ENCODE measurements at places on chromosomes 11 and 22. TPM values are rescaled to one million over a fixed set of nuclear protein-coding genes. Genes with fewer than 3 reads are reported as not detected.
A peak's percentile ranks its signal among the peaks of the same experiment; 100 is the strongest.

Gene MRGPRE
- total RNA-seq: not detected

Gene OR56B4
- not detected for total RNA-seq

Gene RASL10A
- 2.2 TPM for total RNA-seq

Gene PARVG
- 16.7 TPM for total RNA-seq

Gene ART1
- total RNA-seq: not detected

Gene BAIAP2L2
- total RNA-seq: 1.6 TPM

Gene MFRP
- total RNA-seq: not detected

Gene RHOD
- 10.3 TPM for total RNA-seq

Gene CRYBB2
- total RNA-seq: not detected

Gene C22orf15
- 0.49 TPM for total RNA-seq

Gene HEPHL1
- total RNA-seq: not detected

Gene SLC37A2
- 12.7 TPM for total RNA-seq

Gene SGSM1
- 2.9 TPM for total RNA-seq

Gene RIMBP3B
- total RNA-seq: not detected

Gene TMEM86A
- 7.0 TPM for total RNA-seq

DNA sequence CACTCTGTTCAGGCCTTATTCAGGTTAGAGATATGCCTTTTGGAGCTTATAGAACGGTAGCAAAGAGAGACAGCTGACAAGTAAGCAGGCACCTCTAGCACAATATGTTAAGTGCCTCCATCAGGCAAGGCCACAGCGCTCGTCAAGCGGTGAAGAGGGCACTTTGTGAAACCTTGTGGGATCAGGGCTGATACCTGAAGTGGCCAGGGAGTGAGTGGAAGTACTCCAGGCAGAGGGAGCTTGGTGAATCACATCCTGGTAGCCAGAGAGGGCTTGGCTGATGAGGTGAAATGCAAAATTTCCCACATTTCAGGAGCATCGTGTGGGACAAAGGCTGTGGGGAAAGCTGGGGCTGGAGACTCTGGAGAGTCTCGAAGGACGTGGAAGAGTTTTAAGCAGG lies 87.4 kb downstream of the PKNOX2 start:
- DNase-seq: no peak

DNA sequence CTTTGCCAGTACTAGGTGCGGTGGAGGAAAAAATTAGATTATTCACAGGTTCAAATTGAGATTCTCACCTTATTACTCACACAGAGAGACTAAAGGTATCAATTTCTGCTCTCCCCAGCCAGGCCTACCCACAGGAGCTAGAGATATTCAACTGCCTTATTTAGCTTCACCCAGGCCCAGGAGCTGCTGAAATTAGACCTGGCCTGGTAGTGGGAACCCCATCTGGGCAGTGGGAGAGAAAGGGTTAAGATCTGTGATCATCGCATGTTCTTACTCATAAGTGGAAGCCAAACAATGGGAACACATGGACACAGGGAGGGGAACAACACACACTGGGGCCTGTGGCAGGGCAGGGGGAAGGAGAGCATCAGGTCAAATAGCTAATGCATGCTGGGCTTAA lies 20.9 kb upstream of the MICAL2 start:
- DNase-seq: no peak

GRCh38 chr11:114883472-114883871 lies 205.1 kb downstream of the NXPE2 start:
- DNase-seq: no peak

- DNase-seq: no peak
Measured at GRCh38 chr11:102807921-102808320, 10.0 kb upstream of the MMP1 start.

- peak; percentile 6 for DNase-seq
Measured at GRCh38 chr11:116598556-116598955, 174.2 kb downstream of the BUD13 start.

GRCh38 chr11:92644595-92645445 lies 324.6 kb upstream of the MTNR1B start:
- DNase-seq: no peak

DNA sequence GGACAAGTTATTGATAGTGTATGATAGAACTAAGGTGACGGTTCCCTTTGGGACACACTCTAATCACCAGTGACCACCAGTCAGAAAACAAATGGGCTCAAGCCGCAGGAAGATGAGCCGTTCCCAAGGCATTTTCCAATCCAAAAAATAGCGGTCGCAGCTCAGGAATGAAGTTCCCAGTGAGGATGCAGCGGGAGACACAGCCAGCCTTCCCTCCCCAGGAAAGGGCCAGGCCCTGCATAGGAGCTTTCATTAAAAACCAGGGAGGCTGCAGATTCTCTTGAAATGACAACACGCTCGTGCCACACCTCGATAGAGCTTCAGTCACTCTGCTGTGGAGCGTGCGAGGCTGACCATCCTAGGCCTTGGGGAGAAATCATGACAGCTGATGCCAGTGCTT lies 65.8 kb upstream of the WNT7B start:
- DNase-seq: peak; percentile 55

DNA sequence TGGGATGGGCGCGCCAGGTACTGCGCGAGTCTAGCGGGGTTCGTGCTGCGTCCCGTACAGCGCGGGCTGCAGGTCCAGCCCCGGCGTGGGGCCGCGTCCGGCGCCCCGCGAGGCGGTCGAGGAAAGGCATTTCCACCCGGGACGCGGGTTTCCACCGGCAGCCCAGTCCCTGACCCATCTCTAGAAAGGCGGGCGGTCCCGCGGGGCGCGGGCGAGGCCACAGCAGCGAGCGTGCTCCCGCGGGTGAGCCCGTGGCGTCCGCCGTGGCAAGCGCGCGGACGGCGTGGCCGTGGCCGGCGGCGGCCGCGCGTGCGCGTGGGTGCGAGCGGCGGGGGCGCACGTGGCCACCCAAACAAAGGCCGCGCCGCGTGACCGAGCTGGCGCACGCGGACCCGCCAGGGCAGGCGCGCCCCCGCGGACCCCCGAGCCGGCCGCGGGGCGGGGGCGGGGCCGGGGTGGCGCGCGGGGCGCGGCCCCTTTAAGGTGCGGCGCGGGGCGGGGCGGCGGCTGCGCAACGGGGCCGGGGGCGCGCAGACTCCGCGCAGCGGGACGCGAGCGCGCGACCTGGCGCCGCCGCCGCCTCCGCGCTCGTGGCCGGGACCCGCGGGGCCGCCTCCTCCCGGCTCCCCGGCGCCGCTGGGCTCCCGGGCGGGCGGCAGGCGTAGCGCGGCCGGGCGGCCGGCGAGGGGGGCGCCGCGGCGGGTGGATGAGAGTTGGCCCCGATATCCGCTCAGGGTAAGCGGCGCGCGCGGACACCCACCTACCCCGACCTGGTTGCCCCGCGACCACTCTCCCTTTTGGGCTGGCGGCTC lies 39.3 kb upstream of the CELSR1 start:
- DNase-seq: peak; percentile 73

- peak; percentile 83 for DNase-seq
Measured at GRCh38 chr11:110093407-110094297, 460 bp downstream of the ZC3H12C start.

- DNase-seq: no peak
Measured at GRCh38 chr11:104653407-104653806, 244.9 kb downstream of the CASP12 start.

GRCh38 chr22:20215742-20216141 lies 52.4 kb downstream of the RTN4R start:
- no peak for DNase-seq

- DNase-seq: no peak
Measured at GRCh38 chr11:17479284-17480214, 2.9 kb upstream of the ABCC8 start.

DNA sequence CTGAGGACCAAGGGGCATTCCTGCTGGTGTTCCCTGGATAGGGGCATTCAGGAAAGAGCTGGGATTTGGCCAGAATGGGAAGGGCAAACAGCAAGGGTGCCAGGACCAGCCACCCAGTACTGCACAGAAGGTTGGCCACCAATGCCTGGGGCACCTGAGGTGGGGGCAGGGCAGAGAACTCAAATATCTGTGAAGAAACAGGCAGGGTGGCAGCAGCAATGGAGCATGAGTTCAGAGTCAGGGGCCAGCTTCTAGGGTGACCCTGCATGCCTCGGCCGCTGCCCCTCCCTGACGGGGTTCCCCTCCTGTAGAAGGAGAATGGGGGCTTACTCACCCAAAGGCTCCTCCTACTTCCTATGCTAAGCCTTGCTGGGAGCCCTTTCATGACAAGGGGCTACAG lies 79.3 kb upstream of the SHANK2 start:
- DNase-seq: peak; percentile 32

GRCh38 chr11:129323896-129324502 lies 51.6 kb upstream of the BARX2 start:
- no peak for DNase-seq

- no peak for DNase-seq
Measured at GRCh38 chr11:81104051-81104450, 1629.6 kb downstream of the FAM181B start.

- DNase-seq: no peak
Measured at GRCh38 chr22:46525389-46526243, 11.8 kb downstream of the CELSR1 start.

- no peak for DNase-seq
Measured at GRCh38 chr11:72058416-72059034, 21.8 kb downstream of the NUMA1 start.

- no peak for DNase-seq
Measured at GRCh38 chr11:96094156-96094555, 170.2 kb upstream of the MTMR2 start.

DNA sequence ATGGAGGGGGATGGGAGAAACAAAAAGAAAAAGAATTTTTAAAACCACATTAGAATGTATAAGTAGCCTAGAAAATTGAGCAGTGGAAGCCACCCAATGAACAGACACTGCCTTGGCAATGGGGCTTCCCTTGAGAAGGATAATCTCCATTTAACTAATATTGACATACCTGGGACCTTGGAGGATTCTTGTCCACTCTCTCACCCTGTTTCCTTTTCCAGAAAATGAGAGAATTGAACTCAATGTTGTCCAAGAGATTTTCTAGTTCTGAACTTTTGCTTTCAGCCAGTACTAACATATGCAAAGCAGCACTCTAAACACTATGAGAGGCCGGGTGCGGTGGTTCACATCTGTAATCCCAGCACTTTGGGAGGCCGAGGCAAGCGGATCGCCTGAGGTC lies 524 bp downstream of the MS4A8 start:
- DNase-seq: no peak

- DNase-seq: peak; percentile 75
Measured at GRCh38 chr22:49632199-49633009, 195.3 kb downstream of the BRD1 start.

GRCh38 chr22:31944700-31945442 lies 536 bp downstream of the YWHAH start:
- peak; percentile 79 for DNase-seq

GRCh38 chr22:20430101-20430719 lies 7.4 kb downstream of the SCARF2 start:
- peak; percentile 50 for DNase-seq

- no peak for DNase-seq
Measured at GRCh38 chr11:26942356-26942755, 51.6 kb upstream of the FIBIN start.

DNA sequence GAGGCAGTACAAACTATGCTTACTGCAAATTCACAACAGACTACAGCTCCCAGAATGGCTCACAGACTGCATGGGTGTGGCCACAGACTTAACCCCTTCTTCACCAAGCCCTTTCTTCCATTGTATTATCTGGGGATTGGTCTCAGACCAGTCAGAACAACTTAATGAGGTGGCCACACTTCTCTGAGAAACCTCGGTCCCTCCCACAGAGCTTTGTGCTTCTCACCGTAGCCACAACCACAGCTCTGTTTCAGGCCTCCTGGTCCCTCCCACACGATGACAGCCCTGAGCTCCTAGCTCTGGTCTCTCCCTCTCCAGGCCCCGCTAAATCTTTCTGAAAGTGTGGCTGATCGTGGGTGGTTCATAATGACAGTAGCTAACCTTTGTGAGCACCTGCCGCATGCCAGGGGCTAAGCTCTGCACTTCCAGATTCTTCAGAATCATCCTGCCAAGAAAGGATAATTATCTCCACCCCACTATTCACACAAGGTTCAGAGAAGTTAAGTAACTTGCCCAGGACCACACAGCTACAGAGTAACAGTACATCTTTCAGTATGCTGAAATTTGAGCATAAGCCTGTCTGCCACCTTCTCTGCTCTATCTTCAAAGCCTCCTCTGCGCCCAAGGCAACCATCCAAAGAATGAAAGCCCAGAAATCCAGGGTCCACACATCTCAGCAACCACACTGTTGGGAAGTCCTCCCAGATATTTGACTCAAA lies 5.4 kb downstream of the PDE2A start:
- DNase-seq: no peak

GRCh38 chr11:78311702-78312371 lies 105.8 kb downstream of the GAB2 start:
- no peak for DNase-seq

- DNase-seq: no peak
Measured at GRCh38 chr22:30640839-30641430, 5.4 kb downstream of the SLC35E4 start.

- no peak for DNase-seq
Measured at GRCh38 chr11:88179971-88180629, 4.9 kb upstream of the RAB38 start.

- no peak for DNase-seq
Measured at GRCh38 chr11:60326955-60327354, at the start of gene MS4A6E. MS4A6E (plus strand) TSS chr11:60327255; CDS start chr11:60334896, 7,641 bp downstream.

- DNase-seq: peak; percentile 80
Measured at GRCh38 chr11:120184371-120184945, 26.4 kb upstream of the OAF start.

GRCh38 chr11:1029051-1029450 lies 7.5 kb downstream of the MUC6 start:
- DNase-seq: no peak

DNA sequence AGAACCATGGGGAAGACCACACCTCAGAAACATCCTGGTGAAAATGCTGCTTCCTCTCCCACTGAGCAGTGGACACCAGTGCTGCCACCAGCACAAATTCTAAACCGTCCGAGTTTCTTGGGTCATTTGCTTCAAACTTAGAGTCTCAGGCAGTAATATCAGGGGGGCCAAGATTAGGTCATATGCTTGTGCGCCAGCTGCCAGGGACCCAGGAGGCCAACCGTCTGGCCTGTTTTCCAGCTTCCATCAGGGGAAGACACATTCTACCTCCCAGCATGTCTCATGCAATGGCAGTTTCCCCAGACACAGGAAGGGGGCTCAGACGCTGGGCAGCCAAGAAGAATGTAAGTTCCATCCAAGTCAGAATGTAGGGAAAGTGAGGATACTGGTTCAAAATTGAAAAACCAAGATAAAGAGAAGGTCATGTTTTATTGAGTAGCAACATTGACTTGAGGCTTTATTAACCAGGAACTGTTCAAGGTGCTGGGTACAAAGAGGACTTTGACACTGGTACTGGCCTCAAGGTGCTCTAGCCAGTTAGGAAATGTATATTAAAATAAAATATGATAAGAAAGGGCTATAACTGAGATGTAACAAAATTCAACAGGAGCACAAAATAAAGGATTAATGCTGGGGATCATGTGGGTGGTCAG lies 59.7 kb upstream of the EED start:
- no peak for DNase-seq

DNA sequence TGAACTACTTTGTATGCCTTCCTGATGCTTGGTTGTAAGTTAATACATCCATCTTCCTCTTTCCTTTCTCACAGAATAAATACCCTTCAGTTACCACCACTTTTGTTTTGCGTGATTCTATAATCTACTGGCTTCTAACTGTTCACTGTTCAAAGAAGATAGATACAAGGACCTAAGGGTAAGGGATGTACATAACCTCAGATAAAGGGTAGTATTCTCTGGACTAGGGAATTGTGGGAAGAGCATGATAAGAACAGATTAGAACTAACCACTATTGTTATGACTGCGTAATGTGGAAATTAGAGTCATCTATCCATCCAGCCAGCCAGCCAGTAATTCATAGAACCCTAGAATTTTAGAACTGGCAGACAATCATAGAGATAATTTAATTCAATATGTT lies 36.4 kb downstream of the MAP6 start:
- no peak for DNase-seq

- no peak for DNase-seq
Measured at GRCh38 chr11:67282876-67283371, 6.2 kb upstream of the ANKRD13D start.
